ENCODE measurements at places on chromosomes 5 and 9.

GRCh38 chr5:123647066-123647465 is 135.1 kb downstream of the CSNK1G3 start:
- DNase-seq, result no peak

- no peak for DNase-seq
Observed at GRCh38 chr5:124544366-124545055, 201.9 kb downstream of the ZNF608 start.

- no peak for DNase-seq
Observed at GRCh38 chr9:81266674-81267073, 422.7 kb downstream of the TLE1 start.

DNA sequence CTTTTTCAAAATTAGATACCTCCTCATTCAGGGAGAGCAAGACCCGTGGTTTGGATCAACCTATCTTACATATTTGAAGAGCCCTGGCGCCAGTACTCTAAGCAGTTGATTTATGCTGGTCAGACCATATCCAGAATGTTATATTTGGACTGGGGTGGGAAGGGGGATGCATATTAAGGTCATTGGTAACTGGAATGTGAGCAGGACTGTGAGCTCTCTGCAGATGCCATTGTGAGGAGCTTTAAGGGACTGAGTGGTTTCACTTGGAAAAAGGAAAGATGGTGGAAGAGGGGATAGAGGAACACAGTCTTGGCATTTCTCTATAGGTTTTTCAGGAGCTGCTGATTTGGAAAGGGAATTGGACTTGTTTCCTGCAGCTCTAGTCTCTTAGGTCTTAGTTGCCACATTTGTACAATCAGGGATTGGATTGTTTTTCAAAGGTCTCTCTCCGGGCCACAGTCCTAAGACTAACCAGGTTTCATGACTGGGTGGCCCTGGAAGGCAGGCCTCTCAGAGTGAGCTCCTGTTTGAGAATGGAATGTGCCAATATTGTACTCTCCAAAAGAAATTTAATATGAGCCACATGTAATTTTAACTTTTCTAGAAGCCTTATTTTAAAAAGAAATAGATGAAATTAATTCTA is 25.8 kb upstream of the F2R start:
- DNase-seq, result no peak

- no peak for DNase-seq
Observed at GRCh38 chr5:96468956-96469355, 35.9 kb upstream of the PCSK1 start.

DNA sequence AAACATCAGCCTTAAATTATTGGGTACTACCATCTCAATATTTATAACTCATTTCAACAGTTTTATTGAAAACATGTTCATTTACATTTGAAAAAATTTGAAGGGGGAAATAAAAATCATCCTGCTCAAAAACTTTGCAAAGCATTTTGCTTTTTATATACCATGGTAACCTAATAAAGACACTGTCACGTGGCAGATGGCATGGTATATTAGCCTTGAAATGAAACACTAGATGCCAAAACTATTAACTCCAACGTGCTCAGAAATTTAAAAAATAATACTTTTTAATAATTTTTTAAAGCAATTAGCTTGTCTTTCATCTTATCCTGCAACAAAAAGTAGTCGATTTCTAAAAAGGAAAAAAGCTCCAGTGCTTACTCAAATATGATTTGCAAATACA is 88.6 kb upstream of the NFIB start:
- no peak for DNase-seq

DNA sequence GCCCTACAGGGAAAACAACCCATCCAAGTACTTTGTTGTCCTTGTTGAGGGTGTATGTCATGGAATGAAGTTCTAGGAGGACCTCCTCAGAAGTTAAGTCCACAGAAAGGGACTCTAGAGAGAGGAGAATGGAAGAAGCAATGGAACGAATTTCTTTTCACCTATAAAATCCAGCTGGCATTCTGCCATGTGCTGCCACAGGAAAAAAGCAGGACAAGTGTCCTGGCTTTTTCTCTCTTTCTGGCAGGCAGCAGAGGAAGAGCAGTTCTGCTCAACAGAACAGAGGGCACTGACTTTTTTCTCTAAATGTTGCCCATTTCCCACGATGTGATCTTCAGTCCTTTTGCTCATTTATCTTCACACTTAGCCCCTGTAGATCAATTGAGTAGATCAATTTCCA is 240.8 kb downstream of the MCTP1 start:
- DNase-seq, result no peak

DNA sequence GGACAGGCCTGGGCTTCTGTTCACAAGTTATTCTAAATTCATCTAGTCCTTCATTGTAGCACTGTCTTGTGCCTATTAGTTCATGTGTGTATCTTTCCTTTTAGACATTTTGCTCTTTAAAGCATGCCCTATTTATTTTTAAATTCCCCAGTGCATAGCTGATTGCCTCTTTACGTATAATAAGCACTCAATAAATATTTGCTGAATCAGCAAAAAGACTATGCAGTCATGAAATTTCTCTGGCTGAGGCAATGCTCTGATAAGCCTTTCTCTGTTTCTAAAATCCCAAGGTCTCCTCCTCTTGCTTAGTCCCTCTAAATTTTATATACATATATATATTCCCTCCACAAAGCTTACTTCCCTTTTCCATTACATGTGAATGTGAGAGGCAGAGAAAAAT is 315.9 kb upstream of the PCSK5 start:
- no peak for DNase-seq

All from thoracic aorta (tissue), 2 donors.